ENCODE measurements at places on chromosomes 11 and 22.

- no peak for DNase-seq
Measured at GRCh38 chr22:44482776-44483175, 15.3 kb downstream of the RTL6 start.

- DNase-seq: no peak
Measured at GRCh38 chr11:128695539-128696221, 1.8 kb downstream of the FLI1 start.

GRCh38 chr11:78476066-78476465 lies 58.4 kb upstream of the GAB2 start:
- no peak for DNase-seq

DNA sequence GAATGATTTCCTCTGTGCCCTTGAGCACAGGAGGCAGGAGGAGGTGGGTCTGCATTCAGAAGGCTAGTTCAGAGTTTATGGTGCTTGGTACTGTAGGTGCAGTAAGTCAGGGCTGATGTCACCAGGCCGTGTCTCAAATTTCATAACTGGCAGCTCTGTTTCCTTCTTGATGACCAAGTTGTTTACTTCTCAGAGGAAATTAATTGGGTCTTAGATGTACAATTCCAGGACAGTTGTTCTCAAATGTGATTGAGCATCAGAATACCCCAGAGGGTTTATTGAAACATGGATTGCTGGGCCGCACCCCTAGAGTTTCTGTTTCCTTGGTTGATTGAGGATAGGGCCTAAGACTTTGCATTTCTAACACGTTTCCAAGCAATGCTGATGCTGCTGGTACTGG lies 6.2 kb downstream of the AMOTL1 start:
- no peak for DNase-seq

DNA sequence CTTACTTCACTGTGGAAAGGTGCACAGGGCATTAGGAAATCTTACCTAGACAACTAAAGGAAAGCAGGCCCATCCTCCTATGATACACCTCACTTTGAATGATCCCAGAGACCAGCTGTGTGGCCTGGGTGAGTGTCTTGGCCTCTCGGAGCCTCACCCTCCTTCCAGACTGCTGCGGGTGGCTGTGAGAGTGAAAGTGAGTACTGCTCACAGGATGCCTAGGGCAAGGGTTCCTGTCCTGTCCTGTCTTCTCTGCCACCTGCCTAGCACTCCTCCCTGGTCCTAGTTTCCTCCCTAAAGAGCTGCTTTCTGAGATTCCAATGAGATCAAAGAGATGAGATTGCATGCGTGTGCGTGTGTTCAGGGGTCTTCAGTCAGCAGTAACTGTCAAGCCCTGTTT lies 19.5 kb upstream of the ADORA2A start:
- no peak for DNase-seq

GRCh38 chr11:45698777-45699497 lies 33.5 kb upstream of the CHST1 start:
- no peak for DNase-seq

GRCh38 chr22:45097061-45097460 lies 66.7 kb upstream of the NUP50 start:
- DNase-seq: no peak

GRCh38 chr11:66318600-66318970 lies 1.7 kb upstream of the CD248 start:
- DNase-seq: no peak

- DNase-seq: no peak
Measured at GRCh38 chr11:11978792-11979487, 29.5 kb downstream of the DKK3 start.

- DNase-seq: no peak
Measured at GRCh38 chr11:68999093-68999747, 13.8 kb downstream of the MRGPRF start.

DNA sequence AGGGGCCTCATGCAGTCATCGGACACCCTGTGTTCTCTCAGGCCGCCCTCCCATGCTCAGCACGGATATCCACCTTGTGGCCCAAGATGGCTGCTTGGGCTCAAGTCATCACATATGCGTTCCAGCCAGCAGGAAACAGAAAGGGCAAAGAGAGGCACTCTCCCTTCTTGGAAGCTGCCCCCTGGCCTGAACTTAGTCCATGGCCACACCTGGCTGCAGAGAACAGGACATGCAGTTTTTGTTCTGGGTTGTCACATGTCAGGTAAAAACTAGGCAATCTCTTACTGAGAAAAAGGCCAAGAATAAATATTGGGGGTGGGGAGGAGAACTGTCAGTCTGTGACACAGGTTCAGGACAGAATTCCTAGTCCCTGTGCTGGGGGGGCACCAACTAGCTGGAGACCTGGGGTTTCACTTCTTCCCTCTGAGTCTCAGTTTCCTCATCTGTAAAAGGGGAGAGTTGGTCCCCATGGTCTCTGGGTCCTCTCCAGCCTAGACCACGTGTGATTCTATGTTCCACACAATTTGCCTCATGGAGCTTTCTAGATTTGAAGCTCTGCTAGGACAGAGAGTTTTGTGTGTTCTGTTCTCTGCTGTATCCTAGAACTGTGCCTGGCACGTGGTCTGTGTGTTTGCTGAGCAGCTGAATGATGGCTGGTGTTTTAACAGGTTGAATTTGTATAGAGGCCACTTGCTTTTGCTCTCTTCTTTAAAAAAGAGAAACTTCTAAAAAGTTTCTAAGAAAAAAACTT lies 107.2 kb upstream of the ANO1 start:
- no peak for DNase-seq

GRCh38 chr11:78213526-78214330 lies 25.0 kb downstream of the USP35 start:
- no peak for DNase-seq

GRCh38 chr11:71208011-71208774 lies 44.2 kb downstream of the SHANK2 start:
- no peak for DNase-seq

DNA sequence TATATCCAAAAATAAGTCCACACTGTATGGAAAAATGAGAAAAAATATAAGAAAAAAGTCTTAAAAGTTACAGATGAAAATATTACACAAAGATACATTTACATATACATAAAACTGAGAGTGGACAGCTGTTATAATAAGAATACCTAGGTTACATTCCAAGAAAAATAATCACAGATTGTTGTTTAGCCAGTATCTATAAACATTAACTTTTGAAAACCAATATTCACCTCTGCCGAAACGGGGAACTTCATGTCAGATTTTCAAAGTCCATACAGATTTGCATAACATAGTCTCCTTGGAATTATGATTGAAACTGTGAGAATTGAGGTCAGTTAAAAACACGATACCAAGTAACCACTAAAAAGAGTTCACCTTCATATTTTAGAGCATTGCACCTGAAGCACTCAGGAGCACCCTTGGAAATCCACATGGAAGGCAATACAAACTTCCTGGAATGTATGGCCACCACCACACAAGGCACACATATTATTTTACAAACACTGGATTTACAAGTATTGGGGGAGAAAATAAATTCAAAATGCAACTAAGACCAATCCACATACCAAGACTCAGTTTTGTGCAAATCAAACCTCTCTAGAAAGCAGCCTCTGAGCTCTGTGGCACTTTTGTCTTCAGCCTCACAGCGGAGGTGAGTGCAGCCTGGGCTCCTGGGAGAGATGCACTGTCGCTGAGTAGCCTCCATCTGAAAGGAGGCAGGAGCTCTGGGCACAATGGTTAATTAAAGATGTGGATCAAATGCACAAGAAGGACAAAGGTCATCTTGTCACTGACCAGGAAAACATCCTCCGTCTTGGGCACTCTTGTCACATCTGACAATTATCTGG lies 34.4 kb downstream of the ZNF195 start:
- no peak for DNase-seq

- no peak for DNase-seq
Measured at GRCh38 chr11:91946397-91946951, 278.1 kb upstream of the FAT3 start.

GRCh38 chr11:75342231-75342918 lies 9.1 kb downstream of the ARRB1 start:
- no peak for DNase-seq

DNA sequence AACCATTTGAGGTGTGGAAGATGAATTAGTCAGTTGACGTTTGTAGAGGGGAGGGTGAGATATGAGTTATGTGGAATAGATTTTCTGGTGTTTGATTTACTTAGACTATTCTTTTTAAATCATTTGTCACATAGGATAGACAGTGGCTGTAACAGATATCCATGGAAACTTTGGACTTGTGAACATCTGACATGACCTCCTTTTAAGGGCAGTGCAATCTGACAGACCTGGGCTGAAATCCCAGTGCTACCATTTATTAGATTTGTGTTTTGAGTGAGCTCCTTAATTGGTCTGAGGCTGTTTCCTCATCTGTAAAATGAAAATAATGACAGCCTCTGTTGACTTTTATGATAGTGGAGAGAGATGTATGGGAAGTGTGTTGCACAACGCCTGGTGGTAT lies 159.9 kb downstream of the TEAD1 start:
- no peak for DNase-seq

GRCh38 chr11:27116684-27117083 lies 76.1 kb downstream of the BBOX1 start:
- no peak for DNase-seq

DNA sequence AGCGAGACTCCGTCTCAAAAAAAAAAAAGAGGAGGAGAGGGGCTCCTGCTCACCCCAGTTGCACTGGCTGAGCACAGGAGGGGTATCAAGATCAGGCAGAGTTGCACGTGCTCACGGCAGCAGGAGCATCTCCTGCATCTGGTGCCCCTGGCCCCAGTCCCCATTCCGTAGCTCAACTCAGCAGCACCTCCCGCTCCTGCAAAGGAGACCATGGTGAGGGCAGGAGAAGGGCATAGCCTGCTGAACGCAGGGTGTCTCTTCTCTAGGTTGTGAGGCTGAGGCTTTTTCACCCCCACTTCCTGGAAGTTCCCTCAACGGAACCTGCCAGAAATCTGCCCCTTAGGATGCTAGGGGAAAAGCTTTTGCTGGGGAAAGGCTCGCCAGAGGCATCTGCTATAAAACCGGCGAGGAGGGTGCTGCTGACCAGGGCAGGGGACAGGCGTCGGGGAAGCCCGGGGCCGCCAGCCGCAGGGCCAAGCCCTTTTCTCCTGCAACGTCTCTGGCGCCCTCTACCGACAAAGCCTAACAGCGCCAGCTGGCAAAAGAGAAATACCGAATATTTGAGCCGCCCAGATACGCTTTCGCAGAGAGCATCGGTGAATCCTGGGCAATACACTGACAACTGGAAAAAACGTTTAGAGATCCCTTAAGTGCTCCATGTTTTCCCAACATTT lies 1.0 kb upstream of the PPP6R2 start:
- DNase-seq: peak; percentile 80

- no peak for DNase-seq
Measured at GRCh38 chr11:3014057-3014938, 22.2 kb upstream of the NAP1L4 start.

- DNase-seq: no peak
Measured at GRCh38 chr11:105524286-105524685, 85.6 kb upstream of the GRIA4 start.

DNA sequence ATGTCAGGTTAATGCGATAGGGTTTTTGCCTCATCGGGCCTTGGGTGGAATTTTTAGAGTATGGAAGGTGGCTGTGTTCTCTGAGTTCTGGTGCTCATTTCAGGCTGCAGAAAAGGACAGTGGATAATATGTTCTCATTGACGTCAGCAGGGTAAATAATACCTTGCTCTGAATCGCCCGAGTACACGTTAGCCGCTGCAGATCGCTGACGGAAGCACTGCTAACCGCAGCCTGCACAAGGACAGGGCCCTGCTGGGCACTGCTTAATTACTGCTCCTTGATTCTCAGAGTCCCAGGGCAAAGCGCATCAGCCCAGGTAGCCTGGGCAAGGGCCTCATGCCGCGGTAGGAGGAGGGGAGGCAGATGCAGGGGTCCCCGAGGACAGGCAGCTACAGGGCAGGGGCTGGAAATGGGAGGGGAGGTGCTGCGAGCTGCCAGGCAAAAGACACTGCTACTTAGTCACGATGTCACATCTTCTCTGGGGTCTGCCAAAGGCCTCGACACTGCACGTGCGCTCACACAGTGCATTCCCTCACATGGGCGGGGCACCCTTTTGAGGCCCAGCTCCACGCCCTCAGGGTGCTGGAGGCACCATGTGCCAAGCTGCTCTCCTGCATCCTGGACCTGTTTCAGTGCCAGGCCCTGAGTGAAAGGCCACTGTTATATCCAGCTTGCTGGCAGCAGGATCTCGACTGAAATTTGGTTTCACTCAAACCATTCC lies 35.2 kb downstream of the PPP2R1B start:
- DNase-seq: peak; percentile 12

DNA sequence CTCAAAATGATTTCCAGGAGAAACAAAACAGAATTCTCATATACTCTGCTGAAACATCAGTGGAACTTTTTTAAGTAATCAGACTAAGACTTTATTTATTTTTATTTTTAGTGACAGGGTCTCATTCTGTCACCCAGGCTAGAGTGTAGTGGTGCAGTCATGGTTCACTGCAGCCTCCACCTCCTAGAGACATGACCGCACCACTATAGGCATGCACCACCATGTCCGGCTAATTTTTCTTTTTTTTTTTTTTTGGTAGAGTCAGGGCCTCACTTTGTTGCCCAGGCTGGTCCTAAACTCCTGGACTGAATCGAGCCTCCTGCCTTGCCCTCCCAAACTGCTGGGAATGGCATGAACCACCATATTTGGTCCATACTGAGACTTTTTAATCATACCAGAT lies 42.9 kb downstream of the PRDM10 start:
- DNase-seq: no peak

GRCh38 chr22:45224331-45224730 lies 16.4 kb downstream of the KIAA0930 start:
- DNase-seq: no peak

GRCh38 chr22:45769569-45770210 lies 98.1 kb downstream of the ATXN10 start:
- DNase-seq: no peak

- DNase-seq: no peak
Measured at GRCh38 chr22:19905347-19906276, 36.0 kb upstream of the COMT start.

DNA sequence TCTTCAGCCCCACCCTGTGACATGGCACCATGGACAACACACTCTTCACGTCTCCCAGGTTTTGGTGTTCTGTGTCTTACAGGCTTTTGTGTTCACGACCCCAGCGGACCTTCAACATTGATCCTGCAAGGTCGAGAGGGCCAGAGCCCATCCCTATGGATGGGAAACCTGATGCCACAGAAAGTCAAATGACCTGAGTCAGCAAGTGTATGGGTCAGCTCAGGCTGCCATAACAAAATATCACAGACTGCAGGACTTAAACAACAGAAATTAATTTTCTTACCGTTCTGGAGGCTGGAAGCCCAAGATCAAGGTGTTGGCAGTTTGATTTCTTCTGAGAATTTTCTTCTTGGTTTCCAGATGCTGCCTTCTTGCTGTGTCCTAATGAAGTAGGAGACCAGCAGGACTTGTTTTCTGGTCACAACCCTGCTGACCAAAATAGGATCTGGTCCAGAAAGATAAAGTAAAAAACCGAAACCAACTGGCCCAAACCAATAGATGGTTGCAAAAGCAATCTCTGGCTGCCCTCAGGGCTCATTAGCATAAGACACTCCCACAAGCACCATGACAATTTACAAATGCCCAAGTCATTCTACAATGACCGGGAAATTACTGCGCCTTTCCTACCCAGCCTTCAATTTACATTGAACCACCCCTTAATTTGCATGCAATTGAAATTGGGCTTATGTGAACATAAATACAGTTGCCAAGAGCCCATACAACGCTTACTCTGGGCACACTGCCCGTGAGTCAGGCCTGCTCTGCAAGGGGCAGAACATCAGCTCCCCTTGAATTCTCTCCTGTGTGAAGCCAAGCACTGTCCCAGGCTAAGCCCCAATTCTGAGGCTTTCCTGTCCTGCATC lies 113.9 kb downstream of the RPS6KA4 start:
- DNase-seq: no peak

- peak; percentile 2 for DNase-seq
Measured at GRCh38 chr22:17213976-17214375, 5.3 kb downstream of the ADA2 start.

Measured in NCI-H748 treated with DMSO at 0.1 percent for 48 hours (cell line).